GM10248 (cell line): ENCODE measurements at places on chromosomes 12 and 14.

DNA sequence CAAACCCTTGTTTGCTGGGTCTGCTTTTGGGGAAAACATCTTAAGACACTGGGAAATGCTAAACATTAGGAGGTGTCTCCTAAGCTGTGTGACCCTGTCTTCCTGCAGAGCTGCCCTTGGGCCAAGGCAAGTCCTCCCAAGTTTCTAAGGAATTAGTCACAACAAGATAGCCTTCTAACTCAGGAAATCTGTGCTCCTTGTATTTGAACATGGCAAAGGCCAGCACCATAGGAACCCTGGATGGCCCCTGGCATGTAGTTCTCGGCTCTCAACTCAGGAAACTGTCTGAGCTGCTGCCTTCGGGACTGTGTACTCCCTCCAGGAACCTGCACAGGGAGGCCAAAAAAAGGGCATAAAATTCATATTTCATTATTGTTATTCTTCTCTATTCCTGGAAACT is 37.6 kb upstream of the LTBP2 start:
- no peak for DNase-seq

GRCh38 chr12:91133871-91134270 is 22.6 kb upstream of the LUM start:
- DNase-seq = no peak

- DNase-seq = no peak
These were observed 331.4 kb downstream of the TMTC2 start for GRCh38 chr12:83018088-83018487.

GRCh38 chr12:25789541-25789944 is 168.9 kb upstream of the RASSF8 start:
- no peak for DNase-seq

DNA sequence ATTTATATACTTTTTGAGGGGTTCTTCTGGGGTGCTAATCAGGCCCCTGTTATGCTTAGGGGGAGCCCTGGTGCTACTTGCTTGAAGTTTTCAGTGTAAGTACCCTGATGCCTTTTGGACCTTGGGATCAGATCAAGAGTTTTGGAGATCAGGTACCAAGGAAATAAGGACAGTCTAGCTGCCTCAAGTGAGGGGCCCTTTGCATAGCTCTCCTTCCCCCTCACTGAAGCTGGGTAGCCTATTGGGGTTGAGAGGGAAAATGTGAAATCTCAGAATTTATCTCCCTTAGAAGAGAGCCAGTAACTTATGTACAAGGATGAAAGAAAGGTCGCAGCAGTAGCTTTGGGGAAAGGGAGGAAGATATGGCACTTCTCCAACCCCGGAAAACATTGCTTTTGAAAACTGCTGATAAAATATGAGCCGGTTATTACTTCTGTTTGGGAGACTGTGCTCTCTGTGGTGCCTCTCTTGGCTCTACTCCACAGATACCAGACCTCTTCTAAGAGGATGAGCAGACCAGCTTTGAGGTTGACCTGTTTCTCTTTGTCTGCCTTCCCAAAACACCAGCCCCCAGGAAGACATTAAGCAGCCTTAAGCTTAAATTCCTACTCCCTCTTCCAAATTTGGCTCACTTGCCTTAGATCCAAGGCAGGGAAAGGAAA is 8.8 kb upstream of the AMHR2 start:
- DNase-seq = peak; percentile 2

- DNase-seq = no peak
These were observed 339.5 kb downstream of the AEBP2 start for GRCh38 chr12:19778797-19779196.

DNA sequence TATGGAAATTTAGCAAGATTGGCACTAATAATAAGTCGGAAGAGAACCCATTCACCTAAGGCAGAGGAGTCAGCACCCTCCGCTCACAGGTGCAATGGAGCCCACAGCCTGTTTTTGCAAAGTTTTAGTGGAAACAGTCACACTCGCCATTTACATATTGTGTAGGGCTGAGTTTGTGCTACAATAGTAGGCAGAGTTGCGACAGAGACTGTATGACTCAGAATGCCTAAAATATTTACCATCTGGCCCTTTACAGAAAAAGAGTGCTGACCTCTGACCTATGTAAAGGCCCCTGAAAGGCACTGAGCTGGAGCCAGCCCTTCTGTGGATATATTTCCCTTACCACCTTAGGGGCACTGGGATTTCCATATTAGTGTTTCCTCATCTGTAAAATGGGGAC is 79.0 kb downstream of the PRIMA1 start:
- no peak for DNase-seq

DNA sequence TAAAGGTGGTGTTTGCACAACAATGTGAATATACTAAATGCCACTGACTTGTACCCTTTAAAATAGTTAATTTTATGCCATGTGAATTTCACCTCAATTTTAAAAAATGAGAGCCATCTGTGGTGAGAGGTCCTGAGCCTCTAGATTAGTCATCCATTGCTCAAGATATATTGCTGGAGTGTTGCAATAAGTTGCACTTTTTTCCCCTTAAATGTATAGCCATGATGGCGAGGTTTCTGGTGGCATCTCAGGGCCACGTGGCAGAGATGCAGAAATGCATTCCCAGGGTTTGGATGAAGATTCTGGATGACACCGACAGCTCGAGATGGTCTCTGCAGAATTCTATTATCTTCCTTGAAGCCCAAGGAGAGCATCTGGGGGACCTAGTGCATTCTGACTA is 153.7 kb downstream of the AACS start:
- no peak for DNase-seq

DNA sequence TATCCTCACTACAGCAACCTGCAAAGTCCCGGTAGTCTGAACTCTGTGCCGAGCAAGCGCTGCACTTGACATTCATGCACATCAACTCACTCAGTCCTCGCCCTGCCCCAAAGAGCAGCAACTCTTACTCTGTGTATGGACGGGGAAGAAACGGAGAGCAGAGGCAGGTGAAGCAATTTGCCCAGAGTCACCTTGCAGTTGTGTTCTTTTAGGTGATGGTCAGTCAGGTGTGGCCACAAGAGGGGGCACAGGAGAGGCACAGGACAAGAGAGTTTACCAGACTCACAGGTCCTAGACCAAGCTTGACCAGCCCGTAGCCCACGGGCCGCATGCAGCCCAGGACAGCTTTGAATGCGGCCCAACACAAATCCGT is 39.1 kb downstream of the TSPAN11 start:
- DNase-seq = no peak

- DNase-seq = no peak
These were observed 1325.8 kb downstream of the AACS start for GRCh38 chr12:126390969-126391566.
